ENCODE measurements at places on chromosomes 11 and 22.

GRCh38 chr11:76139314-76139713 is 67.0 kb downstream of the WNT11 start:
- DNase-seq: no peak

- no peak for DNase-seq
Measured at GRCh38 chr11:34261095-34261494, 96.7 kb downstream of the ABTB2 start.

- peak; percentile 2 for DNase-seq
Measured at GRCh38 chr11:37504060-37504611, 906.1 kb upstream of the RAG2 start.

- no peak for DNase-seq
Measured at GRCh38 chr11:128720522-128720985, 26.7 kb downstream of the FLI1 start.

GRCh38 chr11:134170177-134170918 is 53.4 kb downstream of the NCAPD3 start:
- no peak for DNase-seq

DNA sequence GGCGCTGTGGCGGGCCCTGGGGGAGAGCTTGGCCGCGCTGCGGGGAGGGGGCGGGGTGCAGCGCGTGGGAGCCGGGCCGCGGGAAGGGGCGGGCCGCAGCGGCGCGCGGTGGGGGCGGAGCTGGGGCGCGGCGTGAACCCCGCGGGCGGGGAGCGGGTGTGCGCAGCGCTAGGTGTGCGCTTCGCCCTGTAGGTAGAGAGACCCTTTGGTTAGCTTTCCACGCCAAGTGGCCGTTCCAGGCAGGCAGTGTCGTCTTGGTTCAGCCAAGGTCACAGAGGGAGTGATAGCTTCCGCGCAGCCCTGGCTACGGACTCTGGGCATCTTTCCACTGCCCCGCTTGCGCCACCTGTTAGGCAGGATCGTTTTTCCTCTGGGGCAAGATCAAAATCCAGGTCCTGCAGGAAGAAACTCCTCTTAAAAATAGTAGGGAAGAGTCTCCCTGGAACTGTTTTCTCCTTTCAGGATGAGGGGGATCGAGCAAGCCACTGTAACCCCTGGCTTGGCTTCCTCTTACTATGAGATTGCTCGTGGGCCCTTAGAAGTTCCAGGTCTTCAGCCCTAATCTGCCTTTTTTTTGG is 434 bp downstream of the BANF1 start:
- peak; percentile 67 for DNase-seq

DNA sequence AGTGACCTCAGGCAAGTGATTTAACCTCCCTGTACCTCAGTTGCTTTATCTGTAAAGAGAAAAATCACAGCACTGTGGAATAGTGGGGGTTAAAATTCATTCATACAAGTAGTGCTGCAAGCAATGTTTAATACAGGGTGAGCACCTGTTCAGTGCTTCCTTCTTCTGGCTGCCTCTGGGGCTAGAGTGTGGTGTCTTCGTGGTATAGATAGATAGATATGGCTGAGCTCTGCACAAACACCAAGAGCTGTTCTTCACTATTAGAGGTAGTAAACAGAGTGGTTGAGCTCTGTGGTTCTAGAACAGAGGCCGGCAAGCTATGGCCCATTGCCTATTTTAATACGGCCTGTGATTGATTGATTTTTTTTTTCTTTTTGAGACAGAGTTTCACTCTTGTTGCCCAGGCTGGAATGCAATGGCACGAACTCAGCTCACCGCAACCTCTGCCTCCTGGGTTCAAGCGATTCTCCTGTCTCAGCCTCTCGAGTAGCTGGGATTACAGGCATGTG is 32.9 kb downstream of the LIMK2 start:
- DNase-seq: no peak

GRCh38 chr11:108959105-108959761 is 294.4 kb downstream of the DDX10 start:
- DNase-seq: no peak

- no peak for DNase-seq
Measured at GRCh38 chr11:64910451-64911093, 6.4 kb downstream of the ATG2A start.

DNA sequence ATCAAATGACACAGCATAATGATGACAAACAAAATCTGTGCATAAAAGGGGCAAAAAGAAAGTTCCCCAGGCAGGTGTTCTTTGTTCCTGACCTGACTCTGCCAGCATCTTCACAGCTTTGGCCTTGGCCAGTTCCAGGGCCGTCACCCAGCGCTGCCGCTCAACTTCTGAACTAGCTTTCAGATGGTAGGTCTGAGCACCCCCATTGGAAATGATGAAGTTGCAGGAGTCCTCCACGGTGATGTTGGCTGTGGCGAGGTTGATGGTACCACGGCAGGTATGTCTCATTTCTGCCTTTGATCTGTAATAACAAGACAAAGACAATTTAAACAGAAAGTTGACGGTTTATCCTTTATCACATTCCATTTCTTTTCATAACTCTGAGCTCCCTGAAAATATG is 5.3 kb downstream of the OSBP start:
- no peak for DNase-seq

DNA sequence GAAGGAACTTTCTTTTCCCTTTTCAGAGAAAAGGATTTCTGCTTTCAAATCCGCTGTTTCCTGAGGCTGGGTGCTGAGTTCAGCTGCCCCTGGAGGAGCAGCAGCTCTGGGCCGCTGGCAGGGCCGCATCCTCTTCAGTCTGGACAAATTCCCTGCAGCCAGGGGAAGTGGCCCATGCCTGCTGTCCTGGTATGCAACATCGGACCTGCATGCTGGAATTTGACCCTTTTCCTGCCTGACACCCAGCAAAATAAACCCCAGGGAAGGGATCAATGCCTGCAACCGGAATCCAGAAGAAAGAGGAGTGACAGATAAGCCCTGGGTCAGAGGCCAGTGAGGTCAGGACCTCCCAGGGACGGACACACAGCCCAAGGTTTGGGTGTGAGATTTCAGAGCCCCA is 54.1 kb upstream of the LINC01488 start:
- DNase-seq: no peak

GRCh38 chr22:33746501-33746928 is 173.8 kb downstream of the LARGE1 start:
- no peak for DNase-seq

DNA sequence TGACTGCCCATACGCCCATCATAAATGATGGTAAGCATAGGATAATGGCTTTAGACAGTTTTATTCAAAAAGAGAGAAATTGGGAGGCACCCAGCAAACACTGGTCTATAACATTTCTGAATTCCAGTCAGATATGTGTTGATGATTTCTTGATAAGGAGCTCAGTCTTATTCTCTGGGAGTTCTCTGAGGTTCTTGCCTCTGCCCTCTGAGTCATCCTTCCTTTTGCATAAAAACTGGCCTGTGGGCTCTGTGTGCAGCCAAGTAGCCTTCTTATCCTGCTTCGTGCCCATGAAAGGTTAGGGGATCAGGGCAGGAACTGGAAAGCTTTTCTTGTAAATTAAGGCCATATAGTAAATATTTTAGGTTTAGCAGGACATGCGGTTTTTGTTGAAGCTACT is 48.9 kb downstream of the FAR1 start:
- no peak for DNase-seq

DNA sequence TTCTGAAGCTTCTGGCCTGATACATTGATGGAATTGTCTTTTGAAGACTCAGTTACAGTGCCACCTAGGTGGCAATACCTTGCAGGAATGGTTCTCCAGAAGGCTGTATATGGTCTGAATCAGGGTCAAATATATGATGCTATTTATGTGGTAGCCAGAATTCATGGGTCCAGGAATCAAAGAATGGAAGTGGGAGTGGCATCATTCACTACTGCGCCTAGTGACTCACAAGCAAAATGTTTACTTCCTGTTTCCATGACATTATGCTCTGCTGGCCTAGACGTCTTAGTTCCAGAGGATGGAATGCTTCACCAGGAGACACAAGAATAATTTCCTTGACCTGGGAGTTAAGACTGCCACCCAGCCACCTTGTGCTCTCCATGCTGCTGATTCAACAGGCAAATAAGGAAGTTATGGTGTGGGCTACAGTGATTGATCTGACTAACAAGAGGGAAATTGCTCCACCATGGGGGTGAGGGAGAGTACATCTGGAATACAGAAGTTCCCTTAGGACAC is 491.8 kb downstream of the ETS1 start:
- DNase-seq: no peak

- DNase-seq: no peak
Measured at GRCh38 chr22:40407831-40408717, 37.7 kb downstream of the SGSM3 start.

All from GM12891 (cell line).